RPMI7951 (cell line): ENCODE measurements at places on chromosomes 3 and 15.

- DNase-seq: no peak
Measured at GRCh38 chr3:123984957-123985356, 7.0 kb downstream of the ROPN1 start.

- DNase-seq: peak; percentile 59
Measured at GRCh38 chr3:102225407-102226132, 209.2 kb upstream of the ZPLD1 start.

- no peak for DNase-seq
Measured at GRCh38 chr3:12268049-12268735, 20.7 kb upstream of the PPARG start.

DNA sequence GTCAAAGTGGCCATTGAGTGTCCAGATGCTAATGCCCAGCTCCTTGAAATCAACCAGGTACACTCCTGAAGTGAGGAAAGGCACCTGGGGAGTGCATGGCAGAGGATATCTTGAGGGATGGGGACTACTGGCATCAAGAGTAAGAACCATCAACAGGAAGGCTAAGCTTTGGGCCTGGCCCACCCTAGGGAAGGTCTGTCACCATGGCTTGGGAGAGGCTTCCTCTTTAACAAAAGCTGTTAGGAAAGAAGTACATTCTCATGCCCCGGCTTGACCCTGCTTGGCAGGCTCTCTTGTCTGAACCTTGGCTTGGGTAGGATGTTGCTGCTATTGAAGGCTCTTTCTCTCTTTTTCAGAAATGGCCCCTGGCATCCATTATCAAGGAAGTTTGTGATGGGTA, 43.7 kb upstream of the TUBGCP5 start:
- no peak for DNase-seq

GRCh38 chr15:72936691-72937679, 115.3 kb upstream of the NEO1 start:
- DNase-seq: no peak

- no peak for DNase-seq
Measured at GRCh38 chr15:25683911-25684310, 179.2 kb downstream of the ATP10A start.

DNA sequence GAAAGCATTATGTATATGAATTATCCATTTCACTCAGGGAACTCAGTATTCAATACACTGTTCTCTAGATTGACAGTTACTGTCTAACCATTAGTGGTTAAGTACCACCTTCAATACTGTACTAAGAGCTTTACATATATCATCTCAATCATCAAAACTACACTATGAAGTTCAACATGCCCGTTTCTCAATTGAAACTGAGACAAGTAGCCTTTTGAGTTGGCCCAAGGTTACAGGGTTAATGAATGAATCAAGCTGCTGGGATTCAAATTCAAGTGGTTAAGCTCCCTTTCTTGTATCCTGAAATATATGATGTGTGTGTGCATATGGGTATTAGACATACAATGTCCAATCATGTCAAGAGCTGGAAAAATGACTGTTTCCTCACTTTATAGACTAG, 5.8 kb downstream of the TASOR start:
- no peak for DNase-seq

DNA sequence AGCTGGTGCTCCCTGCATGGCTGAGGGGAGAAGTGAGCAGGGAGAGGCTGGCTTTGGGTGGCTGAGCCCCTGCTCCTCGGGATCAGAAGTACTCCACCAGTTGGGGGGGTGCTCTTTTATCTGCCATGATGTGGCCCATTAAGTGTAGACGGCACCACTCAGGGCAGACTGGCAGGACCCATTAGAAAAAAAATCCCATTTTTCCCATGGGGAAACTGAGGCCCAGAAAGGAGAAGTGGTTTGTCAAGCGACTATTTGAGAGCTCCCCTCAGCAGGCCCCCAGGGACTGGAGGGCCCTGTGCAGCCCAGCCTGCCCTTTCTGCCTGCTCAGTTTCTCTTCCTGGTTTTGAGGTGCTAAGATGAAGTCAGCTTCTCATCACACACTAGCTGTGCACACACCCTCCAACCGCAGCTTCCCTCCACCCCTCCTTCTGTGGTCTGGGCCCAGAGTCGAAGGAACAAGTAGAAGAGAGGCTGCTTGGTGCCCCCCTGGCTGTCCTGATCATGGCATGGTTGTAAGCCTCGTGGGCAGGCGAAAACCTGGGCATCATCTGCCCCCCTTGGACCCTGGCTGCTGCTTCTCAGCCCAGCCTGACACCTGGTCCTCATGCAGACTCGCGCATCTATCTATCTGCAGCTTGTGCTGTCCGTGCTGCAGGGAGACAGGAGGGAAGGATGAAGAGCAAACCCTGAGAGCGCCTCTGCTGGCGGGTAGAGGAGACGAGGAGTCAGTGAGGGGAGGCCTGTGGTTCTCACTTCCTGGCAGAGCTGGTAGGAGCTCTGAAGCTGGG, 5.6 kb downstream of the CSK start:
- DNase-seq: peak; percentile 68

GRCh38 chr15:41292521-41292920, 39.9 kb downstream of the OIP5 start:
- DNase-seq: no peak

DNA sequence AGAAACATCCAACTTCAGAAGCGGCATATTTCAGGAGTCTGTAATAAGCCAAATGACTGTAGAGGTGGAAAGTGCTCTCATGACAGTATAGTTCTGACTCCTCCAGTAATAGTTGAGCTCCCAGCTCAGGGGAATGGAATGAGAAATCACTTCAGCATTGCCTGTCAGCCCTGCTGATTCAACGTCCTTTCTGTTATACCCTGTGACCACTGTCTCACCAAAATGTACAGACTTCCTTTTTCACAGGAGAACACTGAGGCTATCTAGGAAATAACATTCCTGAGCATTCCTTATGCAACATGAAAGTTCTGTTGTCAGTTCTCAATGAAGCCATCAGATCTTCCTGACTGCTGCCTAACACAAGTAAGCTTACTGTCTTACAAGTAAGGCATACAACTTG, 284.5 kb upstream of the MME start:
- DNase-seq: peak; percentile 70

DNA sequence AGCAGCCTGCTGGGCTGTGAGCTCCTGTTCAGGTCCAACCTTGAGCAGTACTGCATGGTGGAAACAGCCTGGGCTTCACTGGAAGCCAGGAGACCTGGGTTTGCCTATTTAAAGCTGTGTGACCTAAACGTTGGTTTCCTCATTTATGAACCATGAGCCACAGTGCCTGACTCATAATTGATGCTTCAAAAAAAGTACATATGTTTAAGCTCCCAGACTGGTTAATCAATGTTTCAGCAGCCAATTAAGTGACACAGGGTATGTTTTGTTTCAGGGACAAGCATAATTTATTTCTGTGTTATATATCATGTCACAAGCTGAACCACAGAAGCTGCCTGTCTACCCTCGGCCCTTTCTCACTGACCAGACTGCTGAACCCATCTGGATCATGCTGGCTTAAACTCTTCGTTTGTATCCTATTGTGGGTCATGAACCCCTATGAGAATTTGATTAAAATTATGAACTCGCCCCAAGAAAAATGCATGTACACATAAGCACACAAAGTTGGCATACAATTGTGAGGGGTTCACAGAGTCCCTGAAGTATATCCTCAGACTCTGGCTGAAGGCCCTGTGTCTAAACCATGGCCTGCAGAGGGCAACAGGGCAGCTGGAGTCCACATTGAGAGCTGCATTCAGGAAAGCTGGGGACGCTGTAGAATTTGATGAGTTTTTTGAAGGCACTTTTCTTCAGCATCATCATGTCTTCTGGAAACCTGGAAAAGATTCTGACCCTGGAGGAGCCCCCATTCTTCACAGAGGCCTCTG, 23.7 kb downstream of the HDC start:
- no peak for DNase-seq

- DNase-seq: no peak
Measured at GRCh38 chr15:68080783-68081182, 26.7 kb downstream of the PIAS1 start.

DNA sequence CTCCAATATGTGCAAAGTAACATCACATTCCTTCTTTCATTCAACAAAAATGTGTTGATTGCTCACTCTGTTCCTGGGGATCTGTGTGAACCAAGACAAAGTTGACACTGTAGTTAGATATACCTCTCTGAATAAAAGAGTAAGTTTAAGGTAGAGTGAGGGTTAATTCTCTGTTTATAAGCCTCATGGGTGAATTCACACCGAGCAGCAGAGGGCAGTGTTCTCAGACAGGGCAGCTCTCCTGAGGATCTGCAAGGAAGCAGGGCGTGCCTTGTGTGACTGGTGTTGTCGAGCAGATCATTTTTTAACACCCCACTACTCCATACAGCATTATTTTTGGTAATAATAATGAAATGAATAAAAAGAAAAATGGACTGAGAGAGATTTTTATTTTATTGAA, 34.4 kb downstream of the PAQR9 start:
- DNase-seq: peak; percentile 49

GRCh38 chr3:132343018-132343612, 25.9 kb downstream of the ACP3 start:
- peak; percentile 61 for DNase-seq

DNA sequence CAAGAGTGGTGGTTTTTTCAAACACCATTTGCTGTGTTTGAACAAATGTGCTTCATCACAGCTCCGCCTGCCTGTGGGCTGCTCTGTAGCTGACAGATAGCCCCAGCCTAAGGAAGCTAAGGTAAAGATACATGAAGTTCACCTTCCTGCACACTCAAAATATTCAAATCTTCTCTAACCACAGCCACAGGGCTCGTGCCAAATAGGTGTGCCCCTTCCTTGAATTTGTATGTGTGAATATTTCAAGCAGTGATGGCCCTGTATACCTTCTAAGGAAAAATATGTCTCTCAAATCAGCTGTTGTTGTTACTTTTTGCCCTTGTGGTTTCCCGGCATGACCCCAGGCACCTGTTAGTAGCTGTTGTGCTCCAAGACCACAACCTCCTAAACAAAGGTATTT, 92.8 kb downstream of the CCNL1 start:
- DNase-seq: no peak

DNA sequence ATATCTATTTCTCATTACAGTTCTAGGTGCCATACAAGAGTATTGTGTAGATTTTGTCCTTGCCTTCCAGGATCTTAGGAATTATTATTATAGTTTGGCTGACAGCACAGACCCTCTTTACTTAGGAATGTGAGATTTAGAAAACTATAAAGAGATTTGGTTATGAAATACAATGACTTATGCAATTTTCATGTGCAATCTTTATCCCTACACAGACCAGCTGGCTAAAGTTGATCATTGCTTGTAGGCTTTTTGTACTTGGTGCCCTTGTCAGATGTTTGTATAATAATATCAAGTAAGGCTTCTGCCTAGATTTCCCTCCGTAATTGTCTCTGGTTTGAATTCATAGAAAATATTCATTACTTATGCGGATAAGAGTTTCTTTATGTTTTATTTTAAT, 174.5 kb upstream of the GAP43 start:
- no peak for DNase-seq

DNA sequence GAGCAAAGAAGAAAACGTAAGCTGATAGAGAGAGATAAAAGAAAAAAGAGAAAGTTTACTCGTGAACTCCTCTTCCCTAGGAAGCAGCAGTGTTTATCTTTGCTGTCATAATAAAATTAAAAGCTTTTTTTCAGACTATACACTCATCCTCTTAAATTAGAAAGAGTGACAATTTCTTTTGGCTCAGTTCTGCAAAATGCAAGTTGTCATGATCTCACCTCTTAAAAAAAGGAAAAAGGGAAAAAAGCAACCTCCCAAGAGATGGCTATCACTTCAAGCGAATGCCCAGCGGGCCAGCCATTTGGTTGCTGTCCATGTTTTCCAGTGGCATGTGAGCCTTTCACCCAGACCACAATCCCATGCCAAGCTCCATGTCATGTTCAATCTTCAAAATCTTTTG, 7.0 kb upstream of the THBS1 start:
- DNase-seq: peak; percentile 74

- no peak for DNase-seq
Measured at GRCh38 chr15:58432401-58432800, 610 bp downstream of the LIPC start.

DNA sequence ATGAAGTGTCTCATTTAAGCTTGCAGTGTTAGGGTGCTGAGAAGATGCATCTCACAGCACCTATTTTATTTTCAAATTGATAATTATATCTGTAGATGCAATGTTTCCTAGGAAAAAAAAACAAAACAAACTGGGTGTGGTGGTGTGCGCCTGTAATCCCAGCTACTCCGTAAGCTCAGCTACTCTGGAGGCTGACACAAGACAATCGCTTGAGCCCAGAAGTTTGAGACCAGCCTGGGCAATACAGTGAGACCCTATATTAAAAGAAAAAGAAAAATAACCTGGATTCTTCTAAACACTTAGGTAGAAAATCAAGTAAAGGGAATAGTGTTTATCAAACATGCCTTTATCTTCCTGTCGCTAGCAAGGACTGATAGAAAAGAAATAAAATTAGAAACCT, 1.9 kb downstream of the MINDY2 start:
- peak; percentile 27 for DNase-seq

- no peak for DNase-seq
Measured at GRCh38 chr15:73028831-73029451, 23.3 kb upstream of the NEO1 start.

DNA sequence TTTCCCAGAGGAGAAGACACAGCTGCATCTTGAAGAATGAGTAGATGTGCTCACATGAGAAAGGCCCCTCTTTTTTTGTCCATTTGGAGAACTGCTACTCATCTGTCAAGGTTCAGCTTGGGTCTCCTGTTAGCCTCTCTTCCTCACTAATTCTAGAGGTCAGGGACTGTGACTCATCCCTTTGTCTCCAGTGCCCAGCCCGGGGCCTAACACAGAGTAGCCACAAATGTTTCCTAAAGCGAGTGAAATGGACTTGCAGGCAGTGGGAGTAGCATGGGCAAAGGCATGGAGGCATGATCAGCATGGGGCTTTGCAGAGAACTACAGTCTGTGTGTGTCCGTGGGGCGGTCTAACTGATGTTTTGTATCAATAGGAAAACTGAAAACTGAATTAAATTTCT, 33.9 kb upstream of the MRPS22 start:
- peak; percentile 97 for DNase-seq

DNA sequence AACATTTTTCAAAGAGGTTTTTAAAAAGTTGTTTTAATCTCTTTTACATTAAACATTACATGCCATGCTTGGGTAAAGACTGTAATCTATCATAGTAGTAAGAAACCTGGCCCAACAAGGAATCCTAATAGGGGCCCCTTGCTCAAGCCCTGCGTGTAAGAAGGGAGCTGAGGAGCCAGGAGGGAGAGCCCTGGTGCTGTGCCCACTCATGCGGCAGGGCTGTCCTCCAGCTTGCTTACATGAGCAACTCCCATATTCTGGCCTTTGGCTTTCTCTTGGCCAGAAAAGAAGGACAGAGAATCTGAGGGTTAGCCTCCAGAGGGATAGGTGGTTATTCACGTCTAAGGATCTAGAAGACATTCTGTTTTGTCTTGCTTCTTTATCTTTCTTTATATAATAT, 49.8 kb downstream of the KBTBD12 start:
- DNase-seq: peak; percentile 13

- no peak for DNase-seq
Measured at GRCh38 chr3:168693870-168694269, 598.1 kb upstream of the GOLIM4 start.

- DNase-seq: no peak
Measured at GRCh38 chr15:69792823-69793222, 304.9 kb downstream of the TLE3 start.

DNA sequence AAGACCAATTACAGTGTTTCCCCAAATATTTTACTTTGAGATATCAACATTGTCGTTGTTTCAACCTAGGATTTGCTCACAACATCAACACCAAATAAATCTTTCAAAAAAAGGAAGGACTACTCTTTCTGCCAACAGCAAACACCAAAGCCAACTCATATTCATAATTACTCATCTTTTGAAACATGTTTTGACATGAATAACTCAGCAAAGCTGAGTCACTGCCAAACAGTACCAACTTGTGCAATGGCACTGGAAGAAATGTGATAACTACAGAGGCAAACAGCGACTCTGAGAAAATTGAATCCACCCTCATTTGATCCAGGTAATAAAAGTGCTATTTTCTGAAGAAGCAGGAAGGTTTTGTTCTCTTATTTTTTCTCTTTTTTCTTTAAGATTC, 67.2 kb downstream of the PEX5L start:
- no peak for DNase-seq
